ENCODE measurements at places on chromosomes 6 and 20.

GRCh38 chr6:90003069-90003795 lies 109.0 kb downstream of the GJA10 start:
- DNase-seq = no peak

DNA sequence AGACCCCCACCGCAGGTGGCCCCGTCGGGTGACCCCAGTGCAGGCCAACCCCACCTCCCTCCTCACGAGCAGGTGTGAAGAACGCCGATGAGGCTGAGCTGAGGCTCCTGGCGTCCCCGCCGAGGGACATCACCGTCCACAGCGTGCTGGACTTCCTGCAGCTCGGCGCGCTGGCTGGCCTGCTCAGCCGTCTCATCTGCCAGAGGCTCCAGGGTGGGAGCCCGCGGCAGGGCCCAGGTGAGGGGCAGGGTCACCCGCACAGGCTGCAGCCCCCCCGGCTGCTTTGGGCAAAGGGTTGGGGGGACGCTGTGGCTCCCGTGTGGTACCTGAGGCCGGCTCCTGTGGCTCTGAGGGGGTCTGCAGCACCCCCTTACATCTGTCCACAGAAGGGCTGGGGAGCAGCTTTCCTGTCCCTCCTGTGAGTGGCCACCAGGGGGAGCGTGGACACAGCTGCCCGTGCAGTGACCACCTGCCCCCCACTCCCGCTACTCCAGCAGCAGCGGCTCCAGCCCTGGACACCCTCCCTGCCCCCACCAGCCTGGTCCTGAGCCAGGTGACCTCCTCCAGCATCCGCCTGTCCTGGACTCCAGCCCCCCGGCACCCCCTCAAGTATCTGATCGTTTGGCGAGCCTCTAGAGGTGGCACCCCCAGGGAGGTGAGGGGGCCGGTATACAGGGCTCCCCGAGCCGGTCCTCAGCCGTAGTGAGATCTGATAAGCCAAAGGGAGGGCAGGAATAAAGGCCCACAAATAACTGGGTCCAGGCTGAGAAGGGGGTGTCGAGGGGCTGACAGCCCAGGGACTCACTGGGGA lies 16.5 kb downstream of the COL20A1 start:
- DNase-seq = no peak

DNA sequence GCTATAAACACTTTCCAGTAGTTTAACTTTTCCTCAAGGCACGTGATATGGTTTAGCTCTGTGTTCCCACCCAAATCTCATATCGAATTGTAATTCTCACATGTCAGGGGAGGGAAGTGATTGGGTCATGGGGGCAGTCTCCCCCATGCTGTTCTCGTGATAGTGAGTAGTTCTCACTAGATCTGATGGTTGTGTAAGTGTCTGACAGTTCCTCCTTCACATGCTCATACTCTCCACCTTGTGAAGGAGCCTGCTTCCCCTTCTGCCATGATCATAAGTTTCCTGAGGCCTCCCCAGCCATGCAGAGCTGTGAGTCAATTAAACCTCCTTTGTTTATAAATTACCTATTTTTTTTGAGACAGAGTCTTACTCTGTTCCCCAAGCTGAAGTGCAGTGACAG lies 127.9 kb downstream of the DTNBP1 start:
- no peak for DNase-seq

GRCh38 chr6:42569102-42570028 lies 5.5 kb downstream of the UBR2 start:
- DNase-seq = no peak

Measured in activated T-helper 2 cell treated with anti-CD3 and anti-CD28 coated beads, Interferon-gamma antibody, Interleukin-2, Interleukin-4, amounts not matched to agents 10 μg/mL and 5 μg/mL and 100 μg/mL, durations not matched to agents 14 hours and 24 hours and 36 hours (primary cell).